GM12864 (cell line): ENCODE measurements at places on chromosomes 11 and 22.
A peak's percentile ranks its signal among the peaks of the same experiment; 100 is the strongest.

- no peak for DNase-seq
Observed at GRCh38 chr11:130710497-130711012, 205.7 kb downstream of the SNX19 start.

GRCh38 chr11:80816966-80817365 lies 1376.1 kb upstream of the TENM4 start:
- peak; percentile 26 for DNase-seq

DNA sequence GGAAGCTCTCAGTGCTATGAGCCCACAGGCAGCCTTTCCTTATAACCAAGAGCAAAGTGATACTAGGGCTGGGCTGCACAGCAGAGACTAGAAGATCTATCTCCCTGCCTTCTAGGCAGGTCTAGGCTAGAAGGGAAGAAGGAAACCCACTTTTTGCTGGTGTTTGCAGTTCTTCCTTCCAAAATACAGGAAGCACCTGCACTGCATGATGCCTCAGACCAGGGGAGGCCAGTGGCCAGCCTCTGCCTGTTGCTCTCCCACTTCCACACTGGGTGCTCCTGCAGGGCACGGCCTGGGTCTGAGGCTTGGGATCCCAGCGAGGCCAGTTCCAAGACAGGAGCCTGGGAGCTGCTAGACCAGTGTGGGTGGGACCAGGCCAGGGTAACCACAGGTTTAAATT lies 6.0 kb upstream of the UCP3 start:
- DNase-seq = no peak

DNA sequence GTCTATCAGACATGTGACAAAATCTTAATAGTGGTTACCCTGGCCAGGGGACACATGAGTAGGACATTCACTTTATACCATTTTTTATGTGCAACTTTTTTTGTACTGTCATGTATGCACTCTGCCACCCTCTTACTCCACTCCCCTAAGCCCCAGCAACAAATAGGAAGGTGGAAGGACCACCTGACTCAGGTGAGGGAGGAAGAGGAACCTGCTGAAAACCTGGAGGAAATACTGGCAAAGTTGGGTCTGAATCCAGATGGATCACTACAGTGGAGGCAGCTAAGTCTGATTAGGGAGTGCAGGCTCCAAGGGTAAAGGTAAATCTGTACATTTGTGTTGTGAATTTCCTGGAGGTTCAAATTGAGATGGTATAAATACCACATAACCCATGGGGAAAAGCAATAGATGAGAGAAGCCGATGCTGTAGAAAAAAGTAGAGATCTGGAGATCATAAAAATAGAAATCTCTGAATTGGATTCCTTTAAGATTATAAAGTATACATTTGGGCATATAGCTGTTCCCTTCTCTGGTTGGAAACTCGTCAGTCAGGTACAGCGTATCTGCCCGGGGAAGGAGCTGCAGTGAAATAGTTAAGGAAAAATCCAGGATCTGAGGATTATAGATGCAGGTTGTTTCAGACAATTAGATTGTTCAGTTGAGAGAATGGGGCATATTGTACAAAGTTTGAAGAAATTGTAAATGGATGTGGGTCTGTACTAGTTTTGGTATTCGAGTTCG lies 52.2 kb upstream of the OR9Q1 start:
- DNase-seq = no peak

GRCh38 chr22:47188261-47189055 lies 426.0 kb downstream of the TBC1D22A start:
- no peak for DNase-seq

DNA sequence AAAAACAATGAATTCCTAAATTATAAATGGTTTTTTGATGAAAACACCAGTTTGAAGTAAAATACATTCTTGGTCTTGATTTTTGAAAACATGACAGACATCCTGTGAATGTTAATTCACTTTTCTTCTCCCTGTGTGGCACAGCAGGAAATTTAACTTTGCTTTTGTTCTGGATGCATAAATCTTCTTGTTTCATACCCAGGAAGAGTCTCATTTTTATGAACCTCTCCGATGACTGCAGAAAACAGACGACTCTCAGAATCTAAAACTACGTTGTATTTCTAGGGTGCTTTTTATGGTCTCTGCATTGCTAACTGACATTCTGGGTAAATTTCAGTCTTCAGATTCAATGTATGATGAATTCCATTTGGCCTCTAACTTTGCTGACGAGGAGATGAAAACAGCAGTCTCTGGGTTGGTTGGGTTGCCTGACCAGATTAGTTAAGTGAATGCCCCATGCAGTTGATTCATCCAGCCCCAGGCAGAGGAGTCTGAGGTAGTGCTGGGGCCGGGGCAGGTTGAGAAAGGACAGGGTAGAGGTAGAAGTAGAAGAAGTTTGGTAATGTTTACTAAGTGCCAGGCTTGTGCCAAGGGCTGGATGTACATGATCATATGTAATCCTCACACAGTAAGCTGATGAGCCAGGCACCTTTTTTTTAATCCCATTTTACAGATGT lies 20.1 kb downstream of the TCP11L1 start:
- no peak for DNase-seq

DNA sequence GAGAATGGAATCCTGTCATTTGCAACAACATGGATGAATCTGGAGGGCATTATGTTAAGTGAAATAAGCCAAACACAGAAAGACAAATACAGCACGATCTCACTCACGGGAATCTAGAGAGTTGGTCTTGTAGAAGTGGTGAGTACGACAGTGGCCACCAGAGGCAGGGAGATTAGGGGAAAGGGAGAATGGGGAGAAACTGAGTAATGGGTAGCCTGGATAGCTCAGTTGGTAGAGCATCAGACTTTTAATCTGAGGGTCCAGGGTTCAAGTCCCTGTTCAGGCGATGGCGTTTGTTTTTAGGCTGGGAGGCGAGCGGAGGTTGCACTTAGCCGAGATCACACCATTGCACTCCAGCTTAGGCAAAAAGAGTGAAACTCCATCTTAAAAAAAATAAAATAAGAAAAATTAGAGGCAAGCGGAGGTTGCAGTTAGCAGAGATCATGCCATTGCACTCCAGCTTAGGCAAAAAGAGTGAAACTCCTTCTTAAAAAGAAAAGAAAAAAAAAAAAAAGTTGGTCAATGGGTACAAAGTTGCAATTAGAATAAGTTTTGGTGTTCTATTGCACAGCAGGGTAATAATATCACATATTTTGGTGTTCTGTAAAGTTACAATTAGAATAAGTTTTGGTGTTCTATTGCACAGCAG lies 95.7 kb upstream of the UBASH3B start:
- no peak for DNase-seq

- no peak for DNase-seq
Observed at GRCh38 chr11:27640954-27641353, 59.3 kb downstream of the BDNF start.

- no peak for DNase-seq
Observed at GRCh38 chr11:69825941-69826340, 6.7 kb upstream of the FGF3 start.

DNA sequence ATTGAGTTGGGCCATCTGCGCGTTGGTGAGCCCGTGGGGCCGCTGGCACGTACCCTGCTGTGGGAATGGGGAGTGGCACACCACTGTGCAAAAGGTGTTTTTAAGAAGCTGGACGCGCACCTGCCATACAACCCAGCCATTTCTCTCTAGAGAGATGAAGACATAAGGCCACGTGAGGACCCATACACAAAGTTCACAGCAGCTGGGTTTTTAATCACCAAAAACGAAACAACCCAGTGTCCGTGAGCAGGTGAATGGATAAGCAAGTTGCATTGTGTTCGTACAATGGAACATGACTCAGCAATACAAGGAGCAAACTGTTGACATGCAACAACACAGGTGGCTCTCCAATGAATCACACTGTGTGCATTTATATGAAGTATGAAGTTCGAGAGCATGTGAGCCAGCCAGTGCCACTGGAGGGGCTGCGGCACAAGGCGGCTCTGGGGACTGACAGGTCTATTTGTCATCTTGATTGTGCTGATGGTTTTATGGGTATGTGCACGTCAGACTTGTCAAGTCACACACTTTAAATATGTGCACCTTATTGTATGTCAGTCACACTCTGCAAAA lies 30.6 kb upstream of the PANX2 start:
- no peak for DNase-seq

DNA sequence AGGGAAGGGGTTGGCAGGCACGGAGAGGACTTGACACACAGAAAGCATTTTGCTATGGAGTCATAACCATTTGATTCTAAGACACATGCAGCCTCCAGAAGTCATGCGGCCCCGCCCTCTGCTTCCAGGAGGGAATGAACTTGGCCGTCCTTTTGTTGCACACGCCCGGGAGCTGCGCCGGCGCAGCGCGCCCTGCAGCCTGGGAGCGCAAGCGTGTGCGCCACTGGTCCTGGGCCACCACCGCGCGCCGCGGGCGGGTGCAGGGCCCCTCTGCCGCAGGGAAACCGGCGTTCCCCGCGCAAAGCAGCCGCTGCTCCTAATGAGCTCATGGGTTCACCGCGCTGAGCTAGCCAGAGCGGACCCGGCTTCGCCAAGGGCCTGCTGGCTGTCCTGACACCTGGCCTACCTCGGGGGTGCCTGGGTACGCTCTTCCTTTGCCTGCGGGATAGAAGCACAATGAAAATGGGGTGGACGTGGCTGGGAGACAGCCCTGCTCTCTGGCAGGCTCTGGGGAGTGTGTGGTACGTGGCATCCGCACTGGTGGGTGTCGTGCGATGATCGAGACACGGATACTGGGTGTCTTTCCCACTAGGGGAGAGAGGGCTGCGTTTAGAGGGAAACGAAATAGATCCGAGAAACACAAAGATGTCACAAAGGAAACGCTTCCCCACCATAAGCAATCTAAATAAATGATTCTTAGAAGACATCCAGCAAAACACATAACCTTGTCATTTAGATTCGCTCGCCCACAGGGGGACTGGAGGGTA lies 669 bp downstream of the MICAL3 start:
- no peak for DNase-seq

DNA sequence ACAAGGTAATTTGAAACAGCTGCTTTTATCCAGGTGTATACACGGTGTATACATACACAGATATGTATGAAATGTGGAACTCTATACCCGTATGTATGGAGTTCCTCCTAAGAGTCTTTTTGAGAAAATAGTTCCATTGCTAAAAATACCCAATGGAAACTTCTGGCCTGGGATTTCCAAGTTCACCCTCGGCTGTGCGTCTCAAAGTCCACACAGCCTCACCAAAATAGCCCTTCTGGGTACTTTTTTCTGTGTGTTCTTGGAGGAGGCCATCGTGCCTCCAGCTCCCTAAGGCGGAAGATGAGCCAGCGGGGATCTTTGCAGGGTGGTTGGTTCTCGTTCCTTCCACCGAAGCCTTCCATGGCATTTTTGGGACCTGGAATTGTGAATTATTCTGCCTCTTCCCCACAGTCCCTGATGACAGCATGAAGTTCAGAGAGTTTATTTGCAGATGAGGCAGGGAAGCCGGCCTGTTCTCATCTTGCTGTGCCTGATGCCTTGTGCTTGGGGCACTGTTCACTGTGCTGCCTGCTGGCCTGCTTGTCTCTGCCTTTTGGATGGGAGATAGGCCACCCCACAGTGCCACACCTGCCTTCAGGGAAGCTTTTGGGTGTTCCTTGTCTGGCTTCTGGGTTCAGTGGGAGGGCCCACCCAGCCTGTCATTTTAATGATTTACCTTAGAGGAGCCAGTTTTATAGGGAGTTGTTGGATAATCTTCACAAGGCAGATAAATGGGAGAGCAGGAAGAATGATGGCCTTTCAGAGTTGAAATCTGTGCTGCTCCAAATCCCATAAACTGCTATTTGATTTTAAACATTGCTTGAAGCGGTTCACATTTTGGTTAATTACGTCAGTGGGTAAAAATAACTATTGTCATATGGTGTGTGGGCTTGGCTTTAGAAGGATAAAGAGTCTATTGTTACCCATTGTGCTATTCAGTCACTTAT lies 112.7 kb upstream of the OR4B1 start:
- DNase-seq = no peak

DNA sequence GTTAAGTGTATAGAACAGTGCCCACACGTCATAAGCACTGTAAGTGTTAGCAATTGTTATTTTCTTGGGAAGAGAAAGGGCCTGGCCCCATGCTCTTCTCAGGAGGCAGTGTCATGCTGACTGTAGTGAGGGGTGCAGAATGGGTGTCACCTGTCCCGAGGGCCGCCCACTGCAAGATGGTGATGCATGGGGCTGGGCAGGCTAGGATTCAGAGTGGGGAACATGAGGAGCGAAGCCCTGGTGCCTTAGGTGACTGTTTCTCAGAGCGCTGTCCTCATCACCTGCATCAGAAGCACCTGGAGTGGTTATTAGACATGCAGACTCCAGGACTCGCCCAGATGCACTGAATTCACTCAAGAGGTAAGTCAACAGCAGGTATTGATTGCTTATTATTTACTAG lies 101.0 kb upstream of the PARVA start:
- no peak for DNase-seq

DNA sequence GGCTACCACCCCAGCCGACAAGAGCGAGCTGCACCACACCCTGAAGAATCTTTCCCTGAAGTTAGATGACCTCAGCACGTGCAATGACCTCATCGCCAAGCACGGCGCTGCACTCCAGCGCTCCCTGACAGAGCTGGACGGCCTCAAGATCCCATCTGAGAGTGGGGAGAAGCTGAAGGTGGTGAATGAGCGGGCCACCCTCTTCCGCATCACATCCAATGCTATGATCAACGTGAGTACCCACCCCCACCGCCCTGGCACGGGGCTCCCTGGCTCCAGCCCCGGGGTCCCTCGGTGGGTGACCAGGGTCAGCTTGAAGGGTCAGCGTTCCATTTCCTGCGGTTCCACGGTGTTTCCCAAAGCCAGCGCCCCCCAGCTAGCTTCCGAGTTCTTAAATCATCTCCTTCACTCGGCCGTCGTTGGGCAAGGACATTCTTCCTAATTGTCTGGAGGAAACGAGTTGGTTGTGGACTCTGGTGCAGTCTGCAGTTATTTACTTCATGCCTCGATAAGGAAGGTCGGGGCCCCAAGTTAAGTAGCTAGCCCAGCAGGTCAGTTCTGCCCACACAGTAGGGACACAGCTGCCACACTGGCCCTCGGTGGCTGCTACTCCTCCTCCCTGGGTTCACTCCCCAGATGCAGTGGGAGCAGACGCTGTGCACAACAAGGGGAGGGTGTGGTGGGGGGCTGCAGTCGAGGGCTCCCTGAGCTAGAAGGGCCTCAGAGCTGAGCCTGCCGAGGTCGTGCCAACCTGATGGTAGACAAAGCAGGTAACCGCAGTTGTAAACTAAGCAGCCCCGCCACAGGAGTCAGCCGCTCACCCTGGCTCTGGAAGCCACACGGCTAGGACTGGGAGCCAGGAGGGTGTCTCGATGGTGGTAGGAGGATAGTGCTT lies 97.9 kb downstream of the MORC2 start:
- no peak for DNase-seq

DNA sequence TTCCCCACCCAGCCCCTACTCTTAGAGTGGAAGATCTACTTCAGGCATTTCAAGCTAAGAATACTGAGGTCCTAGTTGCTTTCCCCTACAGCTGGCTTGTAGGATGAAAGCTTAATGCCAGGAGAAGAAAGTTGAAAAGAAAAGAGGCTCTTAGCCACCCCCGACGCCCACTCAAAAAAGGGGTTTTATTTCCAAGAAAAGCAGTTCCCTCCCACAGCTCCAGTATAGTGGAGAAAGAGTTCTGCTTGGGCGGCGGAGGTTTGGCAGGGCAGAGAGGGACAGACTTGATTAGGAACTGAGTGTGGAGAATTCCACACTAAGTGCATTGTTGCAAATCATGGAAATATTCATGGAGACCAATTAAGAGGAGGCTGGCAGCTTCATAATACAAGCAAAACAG lies 470.9 kb downstream of the ETS1 start:
- no peak for DNase-seq

- DNase-seq = no peak
Observed at GRCh38 chr11:10938231-10938630, 80.4 kb upstream of the ZBED5 start.
